ENCODE measurements at places on chromosomes 7 and 10. TPM values are rescaled to one million over a fixed set of nuclear protein-coding genes. Genes with fewer than 3 reads are reported as not detected.

Gene CPVL
- 20.3 TPM for total RNA-seq

Gene C10orf90
- not detected for total RNA-seq

Gene CPA2
- not detected for total RNA-seq

Gene PAPOLB
- 1.2 TPM for total RNA-seq

Gene GPR141
- not detected for total RNA-seq

Gene RFC2
- 16.8 TPM for total RNA-seq

Gene DKK1
- 3.1 TPM for total RNA-seq

Gene AQP1
- not detected for total RNA-seq

DNA sequence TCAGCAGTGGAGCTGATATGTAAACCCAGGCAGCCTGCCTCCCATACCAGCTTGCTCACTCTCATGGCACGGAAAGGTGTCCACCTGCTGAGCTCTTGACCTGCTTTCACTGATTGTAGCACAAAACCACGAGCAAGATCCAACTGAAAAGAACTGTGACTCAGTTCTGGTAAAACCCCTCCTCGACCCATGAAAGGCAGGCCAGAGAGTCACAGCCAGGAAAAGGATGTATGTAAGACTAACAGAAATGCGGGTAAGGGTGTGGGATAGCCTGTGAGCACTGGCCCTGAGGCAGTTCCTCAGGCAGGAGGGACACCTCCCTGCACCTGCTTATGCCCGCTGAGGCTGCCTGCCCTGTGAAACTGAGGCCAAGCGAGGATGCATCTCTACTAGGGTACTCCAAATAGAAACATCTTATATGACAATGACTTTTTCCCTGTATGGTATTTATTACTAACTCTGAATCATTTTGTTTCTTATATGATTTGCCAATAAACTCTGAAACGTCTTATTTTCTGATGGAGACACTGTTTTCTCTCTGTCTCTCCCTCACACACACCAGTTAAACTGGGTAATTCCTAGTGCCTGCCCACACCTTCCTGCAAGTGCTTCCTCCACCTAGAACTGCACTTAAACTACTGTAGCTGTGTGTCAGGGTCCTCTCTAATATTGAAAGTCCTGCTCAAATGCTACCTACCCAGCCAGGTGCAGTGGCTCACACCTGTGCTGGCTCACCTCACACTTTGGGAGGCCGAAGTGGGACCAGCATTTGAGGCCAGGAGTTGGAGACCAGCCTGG is 73.3 kb upstream of the GHITM start:
- H3K4me3 ChIP-seq: no peak overlapping the region
- no peak for DNase-seq
- no peak overlapping the region for H3K27ac ChIP-seq
- H3K27me3 ChIP-seq: peaks cover 1% of the 10 kb centered on the region

DNA sequence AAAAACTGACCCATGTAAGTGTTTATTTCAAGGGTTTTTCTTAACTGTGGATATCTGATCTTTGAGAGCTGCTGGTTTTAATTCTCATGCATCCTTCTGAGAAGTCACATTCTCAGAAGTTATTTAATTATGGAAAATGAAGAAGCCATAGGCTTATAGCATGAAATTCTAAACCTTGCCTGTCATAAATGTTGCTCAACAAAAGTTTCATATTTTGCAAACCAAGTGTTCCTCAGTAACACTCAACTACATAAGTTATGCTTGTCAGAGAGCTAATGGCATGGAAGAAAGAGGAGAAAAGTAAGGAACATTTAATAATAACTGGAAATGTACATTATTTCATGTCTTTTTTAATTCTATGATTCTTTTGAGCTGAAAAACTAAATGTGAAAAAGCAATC is 78.6 kb upstream of the MPP7 start:
- peaks cover 9% of the 10 kb centered on the region for H3K4me1 ChIP-seq
- no peaks in the 10 kb centered on the region for H3K36me3 ChIP-seq
- no peak for DNase-seq
- no peaks in the 10 kb centered on the region for H3K27me3 ChIP-seq
- no peak overlapping the region for H3K4me3 ChIP-seq

- H3K36me3 ChIP-seq: peaks cover 10% of the 10 kb centered on the region
- H3K27ac ChIP-seq: no peak overlapping the region
- peaks cover 8% of the 10 kb centered on the region for H3K27me3 ChIP-seq
- H3K4me3 ChIP-seq: peak overlapping the region; percentile 93
- peaks cover 46% of the 10 kb centered on the region for H3K4me1 ChIP-seq
Observed at GRCh38 chr10:44956717-44957706, 2.6 kb upstream of the RASSF4 start.

DNA sequence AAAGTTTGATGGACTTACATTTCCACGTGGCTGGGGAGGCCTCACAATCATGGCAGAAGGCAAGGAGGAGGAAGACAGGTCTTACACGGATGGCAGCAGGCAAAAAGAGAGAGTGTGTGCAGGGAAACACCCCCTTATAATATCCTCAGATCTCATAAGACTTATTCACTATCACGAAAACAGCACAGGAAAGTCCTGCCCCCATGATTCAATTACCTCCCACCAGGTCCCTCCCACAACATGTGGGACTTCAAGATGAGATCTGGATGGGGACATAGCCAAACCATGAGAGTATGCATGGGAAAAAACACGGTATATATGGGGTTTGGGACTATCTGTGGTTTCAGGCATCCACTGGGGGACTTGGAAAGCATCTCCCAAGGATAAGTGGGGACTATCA is 78.0 kb downstream of the PLXNA4 start:
- no peaks in the 10 kb centered on the region for H3K36me3 ChIP-seq
- no peak for DNase-seq
- no peak overlapping the region for H3K27ac ChIP-seq
- no peak overlapping the region for H3K4me3 ChIP-seq
- H3K27me3 ChIP-seq: peaks cover 2% of the 10 kb centered on the region

GRCh38 chr7:156585025-156585648 is 55.4 kb upstream of the RNF32 start:
- no peak for DNase-seq
- H3K27ac ChIP-seq: no peak overlapping the region
- H3K4me1 ChIP-seq: peaks cover 2% of the 10 kb centered on the region
- H3K4me3 ChIP-seq: no peak overlapping the region

- H3K4me3 ChIP-seq: no peak overlapping the region
- H3K4me1 ChIP-seq: no peaks in the 10 kb centered on the region
- H3K36me3 ChIP-seq: no peaks in the 10 kb centered on the region
- H3K27me3 ChIP-seq: peaks cover 2% of the 10 kb centered on the region
- no peak for DNase-seq
- H3K27ac ChIP-seq: no peak overlapping the region
Observed at GRCh38 chr10:79361726-79362397, 14.6 kb downstream of the PPIF start.

GRCh38 chr10:96448558-96448957 is 65.2 kb downstream of the TLL2 start:
- no peak for DNase-seq
- H3K4me3 ChIP-seq: no peak overlapping the region
- H3K27me3 ChIP-seq: no peaks in the 10 kb centered on the region
- H3K4me1 ChIP-seq: peaks cover 2% of the 10 kb centered on the region

- no peaks in the 10 kb centered on the region for H3K36me3 ChIP-seq
- H3K4me3 ChIP-seq: no peak overlapping the region
- H3K27ac ChIP-seq: no peak overlapping the region
- DNase-seq: no peak
Observed at GRCh38 chr10:128147669-128148068, 21.4 kb upstream of the MKI67 start.

DNA sequence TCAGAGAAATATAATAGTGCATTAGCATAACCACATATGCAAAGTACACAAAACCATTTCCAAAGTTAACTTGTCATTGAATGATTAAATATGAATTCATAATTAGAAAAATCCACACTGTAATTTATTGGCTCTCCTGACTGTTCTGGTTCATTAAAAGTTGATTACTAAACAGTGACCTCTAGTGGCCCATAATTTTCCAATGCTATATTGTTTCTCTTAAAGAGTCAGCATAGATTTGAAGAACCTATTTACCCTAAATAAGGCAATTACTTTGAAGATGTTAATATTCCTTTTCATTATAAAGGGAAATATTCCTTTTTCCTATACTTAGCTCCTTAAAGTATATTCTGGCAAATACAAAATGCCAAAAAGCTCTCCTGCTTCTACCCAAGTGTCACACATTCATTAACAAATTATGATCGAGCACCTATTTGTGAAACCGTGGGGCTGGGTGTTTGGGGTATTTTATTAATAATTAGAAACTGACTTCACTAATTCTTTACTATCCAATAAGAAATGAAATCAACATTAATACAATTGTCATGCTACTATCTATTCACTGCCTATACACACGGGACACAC is 86.2 kb downstream of the HIBADH start:
- H3K36me3 ChIP-seq: no peaks in the 10 kb centered on the region
- DNase-seq: no peak
- peaks cover 2% of the 10 kb centered on the region for H3K27me3 ChIP-seq
- peaks cover 12% of the 10 kb centered on the region for H3K4me1 ChIP-seq
- H3K4me3 ChIP-seq: no peak overlapping the region
- no peak overlapping the region for H3K27ac ChIP-seq

DNA sequence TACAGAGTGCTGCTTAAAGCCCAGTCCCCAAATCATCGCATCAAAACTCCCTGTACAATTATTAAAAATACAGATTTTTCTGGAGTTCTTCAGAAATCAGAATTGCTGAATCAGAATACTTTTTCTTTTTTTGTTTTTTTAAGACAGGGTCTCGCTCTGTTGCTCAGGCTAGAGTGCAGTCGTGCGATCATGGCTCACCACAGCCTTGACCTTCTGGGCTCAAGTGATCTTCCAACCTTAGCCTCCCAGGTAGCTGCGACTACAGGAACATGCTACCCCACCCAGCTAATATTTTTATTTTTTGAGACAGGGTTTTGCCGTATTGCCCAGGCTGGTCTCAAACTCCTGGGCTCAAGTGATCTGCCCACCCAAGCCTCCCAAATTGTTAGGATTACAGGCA is 3.9 kb downstream of the BBIP1 start:
- no peak overlapping the region for H3K27ac ChIP-seq
- no peak overlapping the region for H3K4me3 ChIP-seq
- peaks cover 8% of the 10 kb centered on the region for H3K27me3 ChIP-seq
- peaks cover 18% of the 10 kb centered on the region for H3K4me1 ChIP-seq
- no peak for DNase-seq

- H3K36me3 ChIP-seq: no peaks in the 10 kb centered on the region
- H3K27ac ChIP-seq: no peak overlapping the region
- peaks cover 6% of the 10 kb centered on the region for H3K27me3 ChIP-seq
- peaks cover 18% of the 10 kb centered on the region for H3K4me1 ChIP-seq
- no peak for DNase-seq
Observed at GRCh38 chr7:28509251-28510025, 97.1 kb downstream of the CREB5 start.

GRCh38 chr10:129715805-129716204 is 248.3 kb downstream of the EBF3 start:
- no peak for DNase-seq
- H3K4me1 ChIP-seq: peaks cover 10% of the 10 kb centered on the region
- no peak overlapping the region for H3K4me3 ChIP-seq

GRCh38 chr10:49634069-49634660 is 20.3 kb downstream of the CHAT start:
- H3K27ac ChIP-seq: peak overlapping the region; percentile 77
- no peak overlapping the region for H3K4me3 ChIP-seq
- peaks cover 30% of the 10 kb centered on the region for H3K4me1 ChIP-seq
- peak; percentile 67 for DNase-seq
- no peaks in the 10 kb centered on the region for H3K36me3 ChIP-seq

- no peak for DNase-seq
- H3K27me3 ChIP-seq: peaks cover 1% of the 10 kb centered on the region
- no peak overlapping the region for H3K27ac ChIP-seq
- no peaks in the 10 kb centered on the region for H3K36me3 ChIP-seq
- no peaks in the 10 kb centered on the region for H3K4me1 ChIP-seq
- no peak overlapping the region for H3K4me3 ChIP-seq
Observed at GRCh38 chr7:38382684-38383083, 109.2 kb upstream of the TARP start.
